ENCODE measurements at places on chromosomes 1 and 21.
A peak's percentile ranks its signal among the peaks of the same experiment; 100 is the strongest.

DNA sequence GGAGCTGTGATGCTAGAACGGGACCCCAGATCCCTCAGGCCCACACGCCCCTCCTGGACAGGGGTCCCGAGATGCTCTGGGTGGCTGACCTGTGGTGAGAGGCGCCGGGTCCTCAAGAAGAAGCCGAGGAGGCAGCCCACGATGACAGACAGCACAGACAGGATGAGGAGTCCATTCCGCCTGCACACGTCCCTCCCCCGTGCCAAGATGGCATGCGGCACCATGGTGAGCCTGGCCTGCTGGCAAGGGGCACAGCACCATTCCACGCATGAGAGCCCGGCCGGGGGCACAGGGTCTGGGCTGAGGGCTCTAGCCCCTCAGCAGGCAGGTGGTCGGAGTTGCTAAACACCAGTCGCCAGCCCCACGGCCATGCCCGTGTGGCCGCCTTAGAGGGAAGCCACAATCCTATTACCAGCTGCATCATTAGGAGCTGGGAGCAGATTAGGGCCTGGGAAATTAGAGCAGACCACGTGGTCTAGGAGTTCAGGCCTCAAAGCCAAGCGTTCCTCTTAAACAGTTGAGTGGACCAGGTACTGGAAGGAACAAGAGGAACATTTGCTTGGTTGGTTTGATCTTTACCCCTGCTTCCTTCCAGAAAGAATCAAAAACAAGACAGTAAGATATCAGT lies at the start of gene SLC1A7:
SLC1A7 (minus strand) TSS at position 413 of the 628 bp plus-strand sequence; CDS start at position 224, 189 bp downstream.
- no peak for DNase-seq

GRCh38 chr1:161987303-161987702 lies 36.4 kb downstream of the OLFML2B start:
- no peak for DNase-seq

DNA sequence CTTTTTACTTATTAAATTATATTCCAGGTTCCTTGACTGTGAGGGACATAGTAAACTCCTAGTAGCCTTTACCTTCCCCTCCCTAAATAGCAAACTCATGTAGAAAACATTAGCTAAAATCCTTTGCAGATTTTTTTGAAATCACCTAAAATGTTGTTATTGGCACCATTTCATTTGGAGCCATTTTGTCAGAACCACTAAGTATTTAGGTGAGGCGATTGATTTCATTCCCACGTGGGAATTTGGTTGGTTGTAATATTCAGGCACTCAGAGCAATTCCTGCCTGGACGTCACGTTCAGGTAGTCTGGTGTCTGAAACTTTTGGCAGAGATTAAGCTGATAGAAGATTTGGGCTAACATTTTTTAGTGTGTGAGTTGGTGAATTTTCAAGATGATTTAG lies 84.3 kb downstream of the CAMTA1 start:
- DNase-seq, result no peak

GRCh38 chr1:93694039-93694438 lies 12.4 kb upstream of the BCAR3 start:
- DNase-seq, result no peak

GRCh38 chr21:34073749-34074282 lies 438 bp downstream of the MRPS6 start:
- DNase-seq, result no peak

GRCh38 chr1:196774603-196775002 lies at the start of gene CFHR3:
Gene CFHR3, plus strand, starts transcription at chr1:196774840. Its CDS starts 47 bp downstream, at chr1:196774887.
- DNase-seq, result no peak

DNA sequence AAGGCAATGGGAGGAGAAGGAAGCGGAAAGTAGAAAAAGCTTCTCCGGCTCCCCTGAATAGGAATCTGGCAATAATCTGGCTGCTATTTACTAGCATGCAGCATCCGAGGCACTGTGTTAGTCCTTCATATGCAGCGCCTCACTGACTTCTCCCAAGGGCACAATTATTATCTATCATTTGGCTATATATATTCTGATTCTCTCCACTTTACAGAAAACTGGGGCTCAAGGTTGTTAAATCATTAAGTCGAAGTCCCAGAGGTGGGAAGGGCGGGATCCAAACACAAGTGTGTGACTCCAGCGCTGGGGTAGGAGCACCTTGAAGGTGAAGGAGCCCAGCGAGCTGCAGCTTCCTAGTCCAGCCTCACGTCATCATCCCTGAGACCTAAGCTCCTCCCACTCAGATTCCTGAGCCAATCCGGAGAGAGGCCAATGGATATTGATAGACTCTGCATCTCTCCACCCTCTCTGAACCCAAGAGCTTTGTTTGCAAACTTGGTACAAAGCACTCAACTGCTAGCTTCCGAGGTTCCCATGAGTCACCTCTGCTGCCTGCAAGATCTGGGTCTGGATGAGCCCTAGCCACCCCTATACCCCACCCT lies 16.6 kb upstream of the EYA3 start:
- no peak for DNase-seq

DNA sequence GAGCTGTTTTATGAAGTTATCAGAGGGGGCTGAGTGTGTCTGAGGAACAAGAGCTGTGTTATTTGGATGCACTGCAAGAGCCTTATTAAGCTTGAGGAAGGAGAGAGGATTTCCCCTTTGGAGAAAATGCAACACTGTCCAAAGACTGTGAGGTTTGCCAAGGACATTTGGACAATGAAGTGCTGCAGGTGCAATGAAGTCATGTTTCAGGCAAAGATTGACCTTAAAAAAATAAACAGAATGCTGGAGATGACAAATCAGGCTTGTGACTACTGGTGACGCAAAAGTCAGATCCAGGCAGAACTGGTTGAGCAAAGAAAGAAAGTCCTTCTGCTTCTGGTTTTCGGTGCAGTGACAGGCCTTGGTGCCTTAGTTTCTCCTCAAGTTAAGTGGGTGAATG lies 125.2 kb upstream of the KIAA0040 start:
- DNase-seq, result no peak

DNA sequence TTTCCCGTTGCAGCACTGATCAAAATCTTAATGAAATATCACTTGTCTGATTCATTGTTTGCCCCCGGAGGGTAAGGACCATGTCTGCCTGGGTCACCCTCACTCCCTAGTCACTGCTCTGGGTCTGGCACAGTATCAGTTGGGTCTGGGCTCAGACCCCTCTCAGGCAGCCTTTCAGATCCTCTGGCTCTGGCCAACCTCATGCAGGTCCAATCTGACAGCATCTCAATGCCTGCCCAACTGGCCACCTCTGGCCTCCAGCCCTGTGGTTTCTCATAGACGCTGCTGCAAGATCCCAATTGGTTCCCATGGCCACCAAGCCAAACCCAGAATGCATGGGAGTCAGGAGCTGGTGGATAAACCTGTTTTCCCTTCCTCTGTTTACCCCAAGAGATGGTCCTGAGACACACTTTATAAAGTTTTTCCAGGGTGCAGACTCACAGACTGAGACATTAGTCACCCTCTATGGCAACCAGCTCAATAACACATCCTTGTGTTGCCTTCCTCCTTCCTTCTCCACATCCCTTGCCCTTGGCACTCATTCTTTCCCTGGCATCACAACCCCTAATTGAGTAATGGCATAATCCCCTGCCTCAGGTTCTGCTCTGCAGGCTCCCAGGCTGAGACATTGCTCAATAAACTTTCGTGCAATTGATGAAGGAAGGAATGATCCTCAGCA lies 199.2 kb downstream of the GRIK3 start:
- DNase-seq, result no peak

- DNase-seq, result no peak
These were observed 2.6 kb downstream of the PFDN2 start for GRCh38 chr1:161115132-161115711.

DNA sequence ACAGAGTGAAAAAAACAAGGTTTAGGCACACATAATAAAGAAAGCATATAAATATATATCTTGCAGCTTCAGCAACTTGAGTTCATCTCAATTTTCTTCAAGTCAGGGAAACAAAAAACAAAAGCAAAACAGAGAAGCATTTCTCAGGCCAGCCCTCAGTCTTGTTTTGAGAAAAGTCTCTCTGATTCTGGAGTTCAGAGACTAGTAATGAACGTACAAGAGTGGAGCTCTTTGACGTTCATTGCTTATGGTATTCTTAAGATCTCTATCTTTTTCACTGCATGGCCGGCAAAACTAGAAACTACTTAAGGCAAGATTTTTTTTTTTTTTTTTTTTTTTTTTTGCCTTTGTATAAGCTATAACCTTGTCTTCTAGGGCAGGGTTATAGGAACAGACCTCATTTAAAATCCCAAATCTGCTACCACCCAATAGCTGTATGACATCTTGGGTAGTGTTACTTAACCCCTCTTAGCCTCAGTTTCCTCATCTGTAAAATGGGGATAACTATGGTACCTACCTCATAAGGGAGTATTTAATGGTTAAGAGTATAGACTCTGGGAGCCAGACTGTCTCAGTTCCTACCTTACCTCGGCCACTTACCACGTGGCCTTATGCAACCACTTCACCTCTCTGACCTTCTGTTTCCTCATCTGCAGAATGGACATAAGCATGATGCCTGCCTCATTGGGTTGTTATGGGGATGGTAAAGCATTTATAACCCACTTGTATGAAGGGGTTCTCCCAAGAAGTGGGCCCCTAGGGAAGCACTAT lies 33.6 kb downstream of the LMO4 start:
- DNase-seq, result no peak

- no peak for DNase-seq
These were observed 25.1 kb downstream of the SLC45A1 start for GRCh38 chr1:8343044-8343443.

- DNase-seq, result peak; percentile 2
These were observed 752.1 kb downstream of the NCAM2 start for GRCh38 chr21:21750124-21750825.

DNA sequence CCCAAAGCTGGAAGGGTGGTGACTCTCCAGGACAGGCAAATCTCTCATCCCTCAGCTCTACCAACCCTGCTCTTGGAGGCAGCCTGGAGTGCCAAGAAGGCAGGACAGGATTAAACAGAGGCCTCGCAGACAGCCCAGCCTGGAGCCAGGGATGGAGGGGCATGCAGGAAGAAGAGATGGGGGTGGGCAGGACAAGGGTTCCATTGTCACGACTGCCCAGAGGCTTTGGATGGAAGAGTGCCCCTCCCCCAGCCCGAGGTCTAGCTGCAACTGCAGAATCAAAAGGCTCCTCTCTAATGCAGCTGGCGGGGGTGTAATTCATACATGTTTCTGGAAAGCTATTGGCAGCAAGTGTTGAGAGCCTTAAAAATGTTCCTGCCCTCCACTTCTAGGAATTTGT lies 8.8 kb downstream of the RAB7B start:
- DNase-seq, result peak; percentile 98

GRCh38 chr1:115423776-115424175 lies 85.7 kb upstream of the NGF start:
- no peak for DNase-seq

DNA sequence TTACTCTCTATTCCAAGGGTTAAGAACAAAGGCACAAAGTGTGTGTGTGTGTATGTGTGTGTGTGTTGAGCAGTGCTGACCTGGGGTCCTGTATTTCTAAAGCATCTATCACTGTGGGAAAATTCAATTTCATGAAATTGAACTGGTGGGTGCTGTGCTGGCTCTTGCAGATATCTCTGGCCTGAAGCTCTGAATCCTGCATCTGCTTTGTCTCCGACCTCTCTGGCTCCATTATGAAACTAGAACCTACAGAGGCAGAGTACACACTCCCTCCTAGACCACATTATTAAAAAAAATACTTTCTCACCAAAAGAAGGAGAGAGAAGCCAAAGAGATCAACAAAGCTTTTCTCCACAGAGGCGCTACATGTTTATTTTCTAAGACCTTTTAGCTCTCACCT lies 88.4 kb upstream of the PDE4B start:
- DNase-seq, result no peak

DNA sequence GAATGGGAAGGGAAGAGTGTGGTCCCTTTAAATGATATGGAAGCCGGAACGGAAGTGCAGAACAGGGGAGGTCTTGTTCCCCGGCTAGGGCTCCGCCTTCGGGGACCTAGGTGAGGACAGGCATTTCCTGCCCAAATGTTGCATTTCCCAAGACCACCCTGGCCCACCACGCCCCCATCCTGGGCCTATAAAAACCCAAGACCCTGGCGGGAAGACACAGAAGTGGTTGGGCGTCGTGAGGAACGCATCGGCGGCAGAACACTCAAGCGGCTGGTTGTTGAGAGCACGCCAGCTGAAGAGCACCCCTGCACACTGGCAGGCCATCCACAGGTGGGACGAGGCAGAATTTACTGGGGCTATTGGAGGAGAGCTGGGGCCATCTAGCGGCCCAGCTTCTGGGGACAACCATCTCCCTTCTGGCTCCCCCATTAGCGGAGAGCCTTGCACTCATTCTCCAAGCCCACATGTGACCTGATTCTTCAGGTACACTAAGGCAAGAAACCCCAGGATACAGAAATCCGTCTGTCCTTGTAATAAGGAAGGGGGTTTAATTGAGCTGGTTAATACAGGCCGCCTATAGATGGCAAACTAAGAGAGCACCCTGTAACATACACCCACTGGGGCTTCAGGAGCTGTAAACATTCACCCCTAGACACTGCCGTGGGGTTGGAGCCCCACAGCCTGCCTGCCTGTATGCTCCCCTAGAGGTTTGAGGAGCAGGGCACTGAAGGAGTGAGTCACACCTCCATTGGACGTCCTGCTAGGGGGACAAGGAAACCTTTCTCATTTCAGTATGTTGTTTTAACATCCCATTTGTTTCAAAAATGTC lies 1327.9 kb downstream of the BRINP3 start:
- peak; percentile 18 for DNase-seq

- DNase-seq, result no peak
These were observed 71.3 kb downstream of the AHCTF1 start for GRCh38 chr1:246860401-246860800.

GRCh38 chr1:89206373-89206772 lies 7.6 kb upstream of the GBP4 start:
- DNase-seq, result no peak

DNA sequence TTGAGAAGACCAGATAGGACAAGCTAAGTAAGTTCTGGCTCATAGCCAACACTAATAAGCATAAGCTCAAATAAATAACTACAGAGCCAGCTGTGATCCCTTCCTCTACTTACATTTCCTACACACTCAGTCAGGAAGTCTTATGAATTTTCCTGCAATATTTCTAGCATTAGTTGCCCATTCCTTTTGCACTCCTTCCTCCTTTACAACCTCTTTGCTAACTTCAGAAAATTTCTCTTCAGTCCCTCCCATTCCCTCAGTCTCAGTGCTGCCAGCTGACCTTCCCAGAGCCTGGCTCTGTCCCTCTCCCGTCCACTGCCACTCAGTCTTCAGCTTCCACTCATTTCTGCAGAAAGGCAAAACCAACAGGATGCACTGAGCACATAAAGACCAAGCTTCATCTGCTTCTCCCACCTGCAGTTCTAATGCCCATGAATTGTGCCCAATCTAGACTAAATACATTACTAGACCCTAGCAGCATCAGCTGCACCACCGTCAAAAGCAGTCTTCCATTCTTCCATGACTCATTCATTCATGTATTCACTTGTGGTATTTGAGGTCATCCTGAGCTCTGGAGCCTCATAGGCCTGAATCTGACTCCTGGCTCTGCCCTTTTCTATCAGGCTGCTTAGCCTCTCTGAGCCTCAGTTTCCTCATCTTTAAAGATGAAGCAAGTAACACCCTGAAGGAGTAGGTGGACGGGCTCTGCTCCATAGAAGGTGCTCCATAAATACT lies 54.6 kb upstream of the SIPA1L2 start:
- no peak for DNase-seq

- peak; percentile 50 for DNase-seq
These were observed 9.9 kb downstream of the SEC16B start for GRCh38 chr1:177959811-177960515.
